Activated CD4-positive, CD25-positive, alpha-beta regulatory T cell treated with anti-CD3 and anti-CD28 coated beads, Interleukin-2, amount 50 U/mL, for 16 hours (primary cell): ENCODE measurements at places on chromosomes 1 and 21.

GRCh38 chr1:200181861-200182260 is 154.4 kb downstream of the NR5A2 start:
- DNase-seq, result no peak

DNA sequence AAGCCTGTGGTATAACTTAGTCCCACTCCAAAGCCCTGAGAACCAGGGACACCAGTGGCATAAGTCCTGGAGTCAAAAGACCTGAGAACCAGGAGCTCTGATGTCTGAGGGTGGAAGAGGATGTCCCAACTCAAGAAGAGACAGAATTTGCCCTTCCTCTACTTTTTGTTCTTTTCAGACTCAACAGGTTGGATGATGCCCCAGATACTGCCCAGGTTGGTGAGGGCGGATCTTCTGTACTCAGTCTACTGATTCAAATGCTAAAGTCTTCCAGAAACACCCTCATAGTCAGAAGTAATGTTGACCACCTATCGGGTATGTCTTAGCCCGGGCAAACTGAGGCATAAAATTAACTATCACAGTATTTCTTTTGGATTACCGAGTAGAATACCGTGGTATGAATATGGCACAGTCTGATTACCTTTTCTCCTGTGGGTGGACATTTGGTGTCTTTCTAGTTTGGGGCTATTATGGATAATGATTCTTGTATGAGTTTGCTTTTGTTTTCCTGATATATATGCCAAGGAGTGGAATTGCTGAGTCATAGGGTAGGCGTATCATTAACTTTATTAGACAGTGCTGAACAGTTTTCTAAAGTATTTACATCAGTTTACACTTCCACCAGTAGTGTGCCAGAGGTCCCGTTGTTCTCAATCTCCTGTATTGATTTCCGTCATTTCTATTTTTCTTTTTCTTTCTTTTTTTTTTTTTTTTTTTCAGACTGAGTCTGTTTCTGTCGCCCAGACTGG is 3.2 kb upstream of the CHAF1B start:
- DNase-seq, result no peak

DNA sequence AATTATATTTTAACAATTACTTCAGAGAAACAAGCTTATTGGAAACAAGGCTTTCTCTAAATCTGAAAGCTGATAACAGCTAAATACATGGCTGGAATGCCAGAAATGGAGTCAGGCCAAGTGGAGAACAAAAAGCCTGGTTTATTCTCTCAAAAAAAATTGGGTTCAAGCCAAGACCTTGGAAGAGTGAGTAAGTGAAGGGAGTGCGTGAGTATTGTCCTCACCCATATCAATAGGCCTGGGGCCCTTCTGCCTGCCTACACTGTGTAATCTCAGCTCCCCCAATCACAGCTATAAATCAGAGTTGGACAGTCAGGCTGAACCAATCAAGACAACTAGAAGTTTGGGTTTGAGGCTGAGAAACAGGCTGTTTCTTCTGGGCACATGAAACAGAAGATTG is 7.4 kb downstream of the KYAT3 start:
- no peak for DNase-seq

- DNase-seq, result peak; percentile 51
These were observed 10.9 kb upstream of the BOLA1 start for GRCh38 chr1:149888247-149888998.

- no peak for DNase-seq
These were observed 240.2 kb downstream of the USH2A start for GRCh38 chr1:216183007-216183406.

GRCh38 chr1:32047701-32048100 is 25.0 kb upstream of the TMEM39B start:
- DNase-seq, result no peak

GRCh38 chr1:36733748-36734147 is 251.0 kb upstream of the CSF3R start:
- DNase-seq, result no peak

- no peak for DNase-seq
These were observed at the start of the genes PLA2G2C and UBXN10 for GRCh38 chr1:20185834-20186782. PLA2G2C (minus strand) TSS chr1:20186518; CDS start chr1:20177363, 9,155 bp downstream. UBXN10 (plus strand) TSS chr1:20186096; CDS start chr1:20190562, 4,466 bp downstream.

DNA sequence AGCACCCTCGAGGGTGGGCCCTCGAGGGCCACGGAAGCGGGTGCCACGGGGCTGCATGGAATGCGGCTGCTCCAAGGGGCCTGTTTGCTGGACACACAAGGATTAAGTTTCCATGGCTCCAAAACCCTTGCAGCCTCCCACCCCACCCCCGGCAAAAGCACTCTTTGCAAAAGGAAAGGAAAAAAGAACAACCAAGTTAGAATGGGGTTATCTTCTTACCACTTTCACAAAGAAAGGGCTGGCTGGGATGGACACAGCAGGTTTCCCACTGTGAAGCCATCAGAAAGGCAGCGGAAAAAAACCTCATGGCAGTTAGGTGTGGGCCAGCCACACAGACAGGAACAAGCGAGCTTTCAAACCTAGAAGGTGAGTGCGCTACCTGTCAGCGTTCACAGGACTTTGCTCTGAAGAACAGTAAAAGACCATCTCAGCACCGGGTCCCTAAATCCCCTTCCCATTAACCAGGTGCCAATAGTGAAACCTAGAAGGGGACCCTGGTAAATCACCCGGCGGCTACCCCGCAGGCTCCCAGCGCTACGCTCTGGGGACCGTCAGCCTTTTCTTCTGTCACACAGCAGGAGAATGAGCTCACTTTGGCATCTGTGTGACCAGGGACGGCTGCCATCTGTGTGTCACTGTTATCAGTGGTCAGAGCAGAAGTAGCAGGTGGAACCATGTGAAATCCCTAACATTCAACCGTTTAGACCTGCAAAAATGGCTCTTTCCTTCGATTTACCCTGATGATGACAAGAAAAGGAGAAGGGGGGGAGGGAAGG is 93.0 kb downstream of the SIM2 start:
- no peak for DNase-seq

DNA sequence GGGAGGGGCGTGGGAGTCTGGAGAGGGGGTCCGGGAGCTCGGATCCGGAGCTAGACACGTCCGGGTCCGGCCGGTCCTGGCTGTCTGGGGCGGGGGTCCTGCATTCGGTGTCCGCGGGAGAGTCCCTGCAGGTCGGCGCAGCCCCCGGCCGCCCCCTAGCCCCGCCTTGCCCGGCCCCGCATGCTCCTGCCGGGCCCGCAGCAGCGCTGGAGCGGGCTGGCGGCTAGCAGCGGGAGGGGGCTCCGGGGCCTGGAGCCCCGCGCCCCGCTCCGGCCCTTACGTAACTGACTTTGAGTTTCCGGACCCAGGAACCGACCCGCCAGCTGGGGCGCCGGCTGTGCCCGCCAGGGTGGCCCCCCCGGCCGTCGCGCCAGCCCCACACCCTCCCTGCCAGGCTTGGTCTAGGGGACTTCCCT is 26.9 kb upstream of the EPB41 start:
- no peak for DNase-seq

DNA sequence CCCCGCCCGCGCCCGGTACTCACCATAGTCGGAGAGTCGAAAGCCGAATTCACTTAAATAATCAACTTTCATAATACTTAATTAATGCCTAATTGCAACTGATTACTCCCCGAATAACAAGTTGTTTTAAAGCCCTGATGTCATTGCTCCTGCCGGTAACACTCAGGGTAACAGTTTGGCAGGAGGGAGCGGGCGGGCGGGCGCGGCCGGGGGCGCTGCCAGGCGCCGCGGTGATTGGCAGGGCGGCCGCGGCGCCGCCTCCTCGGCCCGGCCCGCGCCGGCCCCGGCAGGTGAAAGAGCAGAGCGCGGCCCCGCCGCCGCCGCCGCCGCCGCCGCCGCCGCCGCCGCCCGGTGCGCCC is 102.2 kb downstream of the CASZ1 start:
- peak; percentile 29 for DNase-seq

GRCh38 chr1:156942176-156942575 is 21.7 kb downstream of the LRRC71 start:
- no peak for DNase-seq

DNA sequence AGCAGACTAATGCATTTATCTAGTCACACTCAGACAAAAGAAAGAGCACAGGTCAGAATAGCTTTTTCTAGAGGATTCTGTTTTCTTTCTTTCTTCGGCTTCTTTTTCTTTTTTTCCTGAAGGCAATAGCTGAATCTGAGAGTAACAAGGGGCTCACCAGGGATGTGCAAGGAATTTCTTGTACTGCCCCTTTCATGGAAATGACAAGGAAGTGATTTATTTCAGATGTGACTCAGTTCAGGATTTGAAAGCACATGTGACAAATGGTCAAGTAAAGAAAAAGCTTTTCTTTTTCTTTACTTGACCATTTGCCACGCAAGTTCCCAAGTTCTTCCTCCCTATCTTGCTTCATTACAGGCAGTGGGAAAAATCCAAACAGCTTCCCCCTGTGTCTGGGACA is 202.0 kb downstream of the GABPA start:
- no peak for DNase-seq

GRCh38 chr1:172483448-172483847 is 39.6 kb upstream of the PIGC start:
- no peak for DNase-seq
